Anterior cingulate cortex (tissue), 58 donors: ENCODE measurements at places on chromosomes 12 and 14.

DNA sequence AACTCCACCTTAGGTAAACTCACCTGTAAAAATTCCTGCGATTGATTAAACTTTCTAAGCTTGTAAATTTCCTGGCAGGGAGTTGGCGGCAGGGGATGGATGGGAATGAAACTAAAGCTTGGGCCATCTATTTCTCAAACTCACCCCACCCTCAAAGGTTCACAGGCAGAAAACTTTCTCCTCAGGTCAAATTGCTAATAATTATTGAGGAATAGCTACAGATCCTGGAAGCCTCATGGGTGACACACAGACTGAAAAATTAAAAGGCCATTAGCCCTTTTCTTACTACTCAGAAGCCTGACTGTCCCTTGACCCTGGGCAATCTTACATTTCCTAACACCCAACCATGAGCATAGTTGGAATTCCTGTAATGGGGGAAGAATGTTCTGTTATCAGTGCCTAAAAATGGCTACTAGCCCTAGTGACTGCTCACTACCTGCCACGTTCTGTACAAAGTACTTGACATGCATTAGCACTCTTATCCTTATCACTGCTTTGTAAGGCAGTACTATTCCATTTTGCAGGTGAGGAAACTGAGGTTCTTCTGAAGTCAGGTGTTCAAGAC, 12.4 kb upstream of the SYNDIG1L start:
- no peak for DNase-seq

- no peak for DNase-seq
Measured at GRCh38 chr12:27682534-27682933, 13.7 kb upstream of the REP15 start.

GRCh38 chr12:113088037-113088436, 31.5 kb downstream of the DTX1 start:
- no peak for DNase-seq

GRCh38 chr12:111238075-111238734, 130.7 kb downstream of the PHETA1 start:
- no peak for DNase-seq

- DNase-seq = no peak
Measured at GRCh38 chr12:131930510-131930909, 1.4 kb downstream of the PUS1 start.

DNA sequence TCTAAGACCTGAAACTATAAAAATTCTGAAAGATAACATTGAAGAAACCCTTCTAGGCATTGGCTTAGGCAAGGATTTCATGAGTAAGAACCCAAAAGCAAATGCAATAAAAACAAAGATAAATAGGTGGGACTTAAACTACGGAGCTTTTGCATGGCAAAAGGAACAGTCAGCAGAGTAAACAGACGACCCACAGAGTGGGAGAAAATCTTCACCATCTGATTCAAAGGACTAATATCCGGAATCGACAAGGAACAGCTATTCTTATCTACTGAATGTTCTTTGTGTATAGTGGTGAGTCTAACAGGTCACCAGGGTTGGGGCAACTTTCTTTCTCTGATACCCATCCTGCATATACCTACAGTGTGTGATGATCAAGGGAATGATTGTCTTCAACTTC, 198.6 kb downstream of the CCDC91 start:
- DNase-seq = no peak

DNA sequence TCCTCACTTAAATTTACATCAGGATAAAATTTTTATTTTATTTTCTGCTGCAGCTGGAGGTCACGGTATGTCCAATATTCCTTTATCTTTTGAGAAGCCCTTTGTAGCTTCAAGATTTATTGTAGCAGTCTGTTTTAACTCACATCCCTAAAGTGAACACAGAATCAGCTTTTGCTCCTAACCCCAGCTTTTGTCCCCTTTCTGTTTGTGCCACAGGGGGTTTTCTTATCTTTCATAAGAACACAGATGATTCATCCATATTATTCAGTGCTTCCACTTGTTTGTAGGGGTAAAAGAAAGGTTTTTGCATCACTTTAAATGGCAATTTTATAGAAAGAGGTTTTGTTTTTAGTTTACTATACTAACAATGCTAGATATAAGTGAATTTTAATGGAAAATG, 21.8 kb upstream of the PIK3C2G start:
- no peak for DNase-seq

DNA sequence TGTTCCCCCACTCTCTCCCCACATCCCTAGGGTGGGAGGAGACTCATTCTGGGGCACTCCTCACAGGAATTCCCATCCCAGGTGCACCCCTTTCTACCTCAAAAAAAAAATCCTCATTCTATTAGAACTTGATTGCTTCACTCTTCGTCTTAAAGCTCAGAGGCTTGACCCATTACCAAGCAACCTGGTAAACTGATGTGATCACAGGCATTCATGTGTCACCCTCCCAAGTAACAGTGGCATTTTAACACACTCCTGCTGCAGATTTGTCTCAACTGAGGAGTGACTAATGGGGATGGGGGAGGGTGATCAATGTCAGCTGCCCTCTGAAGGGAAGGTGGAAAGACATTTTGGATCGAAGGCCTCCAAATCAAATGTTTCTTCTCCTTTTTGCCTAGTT, 78.1 kb upstream of the PTHLH start:
- no peak for DNase-seq

- no peak for DNase-seq
Measured at GRCh38 chr12:123227581-123228258, 5.2 kb downstream of the MPHOSPH9 start.

DNA sequence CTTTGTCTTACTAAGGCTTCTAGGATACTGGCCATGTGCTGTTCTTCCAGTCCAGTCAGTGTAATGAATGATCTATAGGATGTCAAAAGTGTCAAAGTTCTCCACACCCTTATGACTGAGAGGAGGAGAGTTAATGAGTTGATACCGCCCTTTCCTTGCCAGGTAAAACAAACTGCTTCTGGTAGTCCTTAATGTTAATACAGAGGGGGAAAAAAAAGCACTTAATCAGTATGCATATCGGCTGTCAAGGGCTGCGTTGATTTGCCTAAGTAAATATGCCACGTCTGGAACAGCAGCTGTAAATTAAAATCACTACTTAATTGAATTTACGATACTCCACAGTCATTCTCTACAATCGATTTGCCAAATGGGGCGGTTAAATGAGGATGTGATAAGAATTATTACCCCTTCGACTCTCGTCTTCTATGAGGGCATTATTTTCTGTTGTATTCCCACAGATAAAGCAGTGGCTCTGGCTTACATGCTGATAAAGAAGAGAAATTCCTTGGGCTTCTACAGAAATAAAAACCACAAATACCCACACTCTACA, 416.0 kb downstream of the KCNH5 start:
- DNase-seq = no peak

GRCh38 chr14:50103558-50103957, 12.8 kb downstream of the VCPKMT start:
- no peak for DNase-seq

GRCh38 chr12:25322918-25323531, 72.3 kb upstream of the KRAS start:
- no peak for DNase-seq

DNA sequence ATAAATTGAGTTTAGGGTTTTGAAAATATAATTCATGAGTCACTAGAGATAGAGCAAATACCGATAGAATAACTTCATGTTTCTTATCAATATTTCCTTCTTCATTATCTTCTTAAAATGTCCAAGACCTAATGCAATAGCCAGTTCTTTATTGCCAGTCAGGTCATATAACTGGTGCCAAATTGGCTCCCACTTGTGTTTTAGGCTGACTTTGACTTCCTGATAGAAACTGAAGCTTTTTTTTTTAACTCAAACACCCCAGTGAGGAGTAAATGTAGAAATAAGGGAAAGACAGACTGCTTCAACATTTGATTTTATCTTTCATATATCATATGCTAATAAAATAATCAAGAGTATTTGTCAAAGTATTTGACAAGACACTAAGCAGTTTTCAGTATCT, 80.7 kb downstream of the ARMH4 start:
- no peak for DNase-seq

DNA sequence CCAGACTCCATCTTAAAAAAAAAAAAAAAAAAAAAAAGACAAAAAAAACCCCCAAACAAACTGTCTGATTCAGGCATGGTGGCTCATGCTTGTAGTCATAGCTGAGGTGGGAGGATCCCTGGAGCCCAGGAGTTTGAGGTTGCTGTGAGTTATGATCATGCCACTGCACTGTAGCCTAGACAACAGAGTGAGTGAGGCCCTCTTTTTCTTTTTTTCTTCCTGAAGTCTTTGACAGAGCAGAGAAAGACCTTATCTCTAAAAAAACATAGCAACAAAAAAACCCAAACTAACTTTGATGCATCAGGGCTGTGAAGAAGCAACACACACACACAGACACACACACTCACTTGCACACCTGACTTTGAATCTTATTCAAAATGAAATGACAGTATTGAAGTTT, 7.7 kb upstream of the AMN1 start:
- DNase-seq = no peak

DNA sequence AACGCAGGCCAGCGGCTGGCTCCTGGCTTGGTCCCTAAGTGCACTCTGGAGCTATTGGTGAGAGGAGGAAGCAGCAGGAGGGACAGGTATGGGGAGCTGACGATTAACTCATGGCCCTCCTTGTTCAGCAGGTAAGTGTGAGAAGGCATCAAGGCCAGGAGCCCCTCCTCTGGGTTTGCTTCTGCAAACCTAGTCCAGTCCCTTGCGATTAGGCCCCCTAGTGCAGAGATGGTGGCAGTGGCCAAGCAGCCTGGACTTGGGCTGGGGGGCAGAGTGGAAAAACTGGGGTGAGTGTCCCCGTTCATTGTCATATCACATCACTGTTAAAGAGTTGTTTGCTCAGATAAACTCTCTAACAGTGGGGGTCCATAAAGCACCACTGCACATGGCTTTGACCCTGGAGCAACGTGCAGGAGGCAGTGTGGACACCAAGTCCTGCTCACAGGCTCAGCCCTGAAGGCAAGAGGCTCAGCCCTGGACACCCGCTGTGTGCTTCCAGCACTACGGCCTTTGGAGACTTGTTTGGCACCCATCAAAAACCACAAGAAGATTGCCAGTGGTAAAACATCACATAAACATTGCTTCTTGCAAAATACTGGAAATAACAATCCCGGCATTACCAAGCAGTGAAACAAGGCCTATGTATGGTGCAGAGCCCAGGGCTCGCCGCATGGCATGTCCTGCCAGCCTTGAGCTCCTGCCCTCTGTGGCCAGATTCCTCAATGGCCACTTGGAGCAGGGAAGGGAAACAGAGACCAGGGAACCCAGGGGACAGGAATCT, 184.3 kb upstream of the RTL1 start:
- DNase-seq = no peak

DNA sequence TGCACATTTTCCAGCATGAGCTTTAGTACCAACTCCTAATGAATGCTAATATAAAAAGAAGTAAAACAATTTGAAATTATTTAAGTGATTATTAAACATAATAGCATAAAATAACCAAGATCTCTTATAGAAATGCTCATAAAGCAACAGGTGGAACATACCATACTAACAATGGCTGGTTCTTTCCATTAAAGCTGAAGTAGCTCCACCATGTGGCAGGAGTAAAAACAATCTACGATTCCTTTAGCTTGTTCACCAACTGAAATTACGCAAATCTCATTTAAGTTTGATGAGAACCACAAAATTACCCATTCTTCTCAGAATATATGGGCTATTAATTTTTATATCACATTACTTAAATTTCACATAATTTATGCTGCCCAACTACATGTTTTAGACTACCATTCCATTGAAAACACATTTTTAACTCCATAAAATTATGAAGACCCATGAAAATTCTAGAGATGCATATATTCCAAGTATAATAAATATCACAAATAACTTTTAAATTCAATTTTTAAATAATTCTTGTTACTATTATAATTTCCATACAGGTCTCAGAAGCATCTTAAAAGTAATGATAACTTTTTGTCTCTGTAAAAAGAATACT, 213.6 kb downstream of the DAD1 start:
- no peak for DNase-seq

DNA sequence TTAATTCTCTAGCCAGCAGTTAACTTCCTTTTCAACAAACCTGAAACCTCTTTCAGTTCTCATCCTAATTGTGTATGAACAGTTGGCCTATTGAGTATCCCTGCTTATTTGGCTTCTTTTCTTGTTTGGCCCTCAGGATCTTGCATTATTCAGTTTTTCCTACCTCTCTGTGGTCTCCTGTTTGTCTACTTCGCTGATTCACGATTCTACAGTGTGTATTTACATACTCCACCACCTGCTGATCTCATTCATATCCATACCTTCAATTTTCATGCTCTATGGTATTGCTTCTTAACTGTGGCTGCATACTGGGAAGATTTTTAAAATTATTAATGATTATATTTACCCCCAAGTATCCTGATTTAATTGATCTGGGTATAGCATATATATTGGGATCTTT, 56.4 kb downstream of the RASSF9 start:
- no peak for DNase-seq

DNA sequence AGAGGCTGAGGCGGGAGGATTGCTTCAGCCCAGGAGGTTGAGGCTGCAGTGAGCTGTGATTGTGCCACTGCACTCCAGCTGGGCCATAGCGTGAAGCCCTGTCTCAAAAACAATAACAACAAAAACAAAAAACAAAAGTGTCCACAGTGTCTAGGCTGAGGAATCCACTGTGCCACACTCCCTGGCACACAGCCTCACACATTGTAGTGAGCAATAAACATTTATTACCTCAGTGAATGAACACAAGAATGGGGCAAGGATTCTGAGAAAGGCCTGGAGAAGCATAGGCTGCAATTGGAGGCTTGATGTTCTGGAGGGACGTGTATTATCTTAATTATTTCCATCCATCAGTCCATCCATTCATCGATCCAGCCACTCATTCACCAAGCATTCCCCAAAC, 17.1 kb upstream of the P2RX7 start:
- DNase-seq = no peak

- DNase-seq = no peak
Measured at GRCh38 chr12:132168311-132169031, 24.2 kb downstream of the NOC4L start.

DNA sequence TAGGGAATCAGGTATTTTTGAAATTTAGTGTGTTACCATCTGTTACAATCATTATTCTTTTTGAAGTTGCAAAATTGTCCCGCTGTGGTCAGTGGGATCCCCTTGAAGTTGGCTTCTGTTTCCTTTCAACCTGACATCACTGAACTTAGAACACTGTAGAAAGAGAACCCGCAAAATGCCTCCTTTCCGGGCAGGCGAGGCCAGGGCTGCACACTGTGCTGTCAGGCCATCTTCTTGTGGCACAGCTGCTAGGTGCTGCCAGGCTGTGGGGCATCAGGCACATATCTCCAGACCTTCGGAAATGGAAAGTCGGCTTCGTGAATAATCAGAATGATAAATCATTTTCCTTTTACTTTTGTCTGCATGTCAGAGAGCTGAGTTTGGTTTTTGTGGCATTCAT, 103.5 kb downstream of the GLT1D1 start:
- no peak for DNase-seq

GRCh38 chr12:120007272-120007671, 18.2 kb downstream of the BICDL1 start:
- DNase-seq = no peak

- DNase-seq = no peak
Measured at GRCh38 chr12:49689785-49690184, 17.4 kb downstream of the FMNL3 start.

DNA sequence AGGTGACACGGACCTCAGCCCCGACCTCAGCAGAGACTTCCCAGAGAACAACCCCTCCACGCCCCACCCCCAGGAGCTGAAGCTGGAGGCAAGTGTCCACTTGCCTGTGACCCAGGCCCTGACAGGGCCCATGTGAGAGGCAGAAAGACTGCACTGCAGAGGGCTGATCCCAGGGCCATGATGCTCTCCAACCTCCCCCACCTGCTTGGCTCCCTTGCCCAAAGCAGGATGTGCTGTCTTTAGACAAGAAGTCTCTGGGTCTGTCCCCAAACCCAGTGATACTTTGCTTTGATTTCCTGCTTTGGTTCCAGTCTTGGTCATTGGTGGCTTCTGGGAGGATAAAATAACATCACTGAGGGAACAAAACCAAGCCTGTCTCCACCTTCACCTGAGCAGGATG, 59.4 kb downstream of the BCL11B start:
- DNase-seq = no peak
